ENCODE measurements at places on chromosomes 4 and X.

- DNase-seq = no peak
Measured at GRCh38 chrX:10401239-10401638, 219.1 kb downstream of the MID1 start.

DNA sequence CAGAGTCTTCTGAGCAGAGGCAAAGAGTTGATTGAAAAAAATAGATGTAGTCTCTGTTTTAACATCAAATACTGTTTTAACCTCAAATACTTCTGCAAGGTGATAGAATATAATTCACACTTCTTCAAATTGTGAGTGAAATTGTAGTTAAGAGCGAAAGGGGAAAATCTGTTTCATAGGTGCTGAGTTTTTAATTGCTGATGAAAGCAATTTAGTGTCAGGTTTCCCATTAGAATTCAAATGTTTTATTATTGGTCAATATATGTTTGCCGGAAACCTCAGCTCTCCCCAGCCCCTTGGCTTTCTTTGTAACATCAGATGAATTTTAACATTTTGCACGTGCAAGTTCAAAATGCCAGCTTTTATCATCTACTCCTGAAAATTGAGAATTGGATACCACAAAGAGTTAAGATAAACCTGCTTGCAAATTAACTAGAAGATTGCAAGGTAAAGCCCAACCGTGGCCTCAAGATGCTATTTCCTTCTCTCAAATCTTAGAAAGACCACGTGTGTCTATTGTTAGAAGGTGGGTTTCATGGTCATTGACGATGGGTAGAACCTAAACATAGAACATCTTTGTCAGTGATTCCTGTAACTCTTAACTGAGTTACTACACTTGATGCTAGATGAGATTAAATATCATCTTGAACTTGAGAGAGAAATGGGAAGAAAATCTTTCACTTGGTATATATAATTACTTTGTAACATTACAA, 1824.2 kb upstream of the TENM3 start:
- no peak for DNase-seq

DNA sequence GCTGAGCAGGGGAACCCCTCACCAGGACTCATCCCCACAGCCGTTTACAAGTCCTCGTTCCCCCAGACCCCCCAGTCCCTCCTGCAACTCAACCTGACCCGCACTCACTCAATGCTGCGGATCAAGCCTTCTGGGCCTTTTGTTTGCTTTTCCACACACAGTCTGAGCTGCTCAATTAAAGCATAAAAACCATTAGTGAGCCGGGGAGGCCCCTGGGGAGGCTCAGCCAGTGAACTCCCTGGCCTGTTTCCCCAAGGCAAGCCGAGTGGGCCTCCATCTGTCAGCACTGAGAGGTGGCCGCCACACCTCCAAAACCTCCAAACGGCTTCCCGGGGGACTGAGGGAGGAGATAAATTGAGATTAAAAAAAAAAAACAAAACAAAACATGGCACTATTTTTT, 158.5 kb downstream of the SHOX start:
- no peak for DNase-seq

GRCh38 chr4:9384126-9384525, 21.2 kb downstream of the USP17L30 start:
- no peak for DNase-seq

DNA sequence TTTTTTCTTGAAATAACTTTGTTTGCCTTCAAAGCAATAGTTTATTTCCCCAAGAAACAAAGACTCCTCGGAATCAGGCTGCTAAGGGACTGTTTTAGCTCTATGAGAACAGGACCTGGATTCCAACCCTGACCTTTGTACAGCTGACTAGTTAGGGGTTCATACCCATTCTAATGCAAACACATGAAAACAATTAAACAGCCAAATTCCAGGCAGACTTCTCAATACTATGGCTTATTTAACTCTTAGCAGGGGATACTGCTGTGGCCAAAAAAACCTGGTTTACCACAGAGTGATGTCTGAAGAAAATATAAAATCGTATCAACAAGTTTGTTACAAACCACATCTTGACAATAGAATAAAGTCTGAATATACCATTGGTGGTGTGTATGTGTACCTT, 129.6 kb upstream of the INTU start:
- no peak for DNase-seq

- no peak for DNase-seq
Measured at GRCh38 chrX:41457613-41458192, 10.6 kb downstream of the NYX start.

GRCh38 chr4:26731351-26732035, 129.1 kb upstream of the STIM2 start:
- no peak for DNase-seq

DNA sequence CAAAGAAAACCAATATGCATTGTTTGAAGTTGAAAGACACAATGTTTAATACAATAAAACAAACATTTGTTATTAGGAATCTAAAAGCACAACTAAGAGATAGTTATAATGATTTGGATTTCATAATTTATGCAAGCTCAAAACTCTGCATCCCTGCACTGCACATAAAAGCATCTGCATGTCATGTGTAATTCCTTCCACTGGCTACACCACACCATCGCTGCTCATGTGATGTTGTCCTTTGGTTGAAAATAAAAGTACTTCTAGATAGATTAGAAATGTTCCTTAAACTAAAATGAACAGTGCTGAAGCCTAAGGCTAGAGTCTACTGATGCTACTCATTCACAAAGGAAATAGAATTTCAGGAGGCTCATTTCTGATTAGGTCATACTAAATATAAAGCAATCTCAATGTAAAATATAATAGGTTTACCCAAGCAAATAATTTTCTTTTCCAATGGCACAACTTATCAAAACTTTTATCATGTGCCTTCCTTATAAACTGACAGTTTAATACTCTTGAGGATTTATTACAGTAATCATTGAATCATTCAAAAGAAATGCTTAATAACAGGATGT, 130.8 kb upstream of the DKK2 start:
- no peak for DNase-seq

- no peak for DNase-seq
Measured at GRCh38 chrX:6067600-6067999, 161.1 kb downstream of the NLGN4X start.

DNA sequence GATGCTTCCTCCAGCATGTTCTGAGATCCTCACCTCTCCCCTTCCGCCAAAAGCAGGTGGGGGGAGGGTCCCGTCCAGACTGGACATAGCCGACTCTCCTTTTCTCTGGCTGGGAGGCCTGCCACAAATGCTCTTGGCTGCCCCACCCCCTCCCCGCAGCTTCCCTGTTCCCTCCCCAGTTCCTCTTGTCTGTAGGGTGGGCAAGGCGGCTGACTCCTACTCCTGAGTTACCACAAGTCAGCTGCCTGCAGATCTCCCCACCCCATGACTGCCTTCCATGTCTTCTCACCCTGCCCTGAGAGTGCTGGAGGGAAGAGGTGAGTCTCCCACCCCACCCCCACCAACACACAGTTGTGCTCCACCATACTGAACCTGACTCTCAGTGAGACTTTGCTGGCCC, 2.9 kb downstream of the ATP6AP1 start:
- DNase-seq = no peak

- no peak for DNase-seq
Measured at GRCh38 chr4:26124753-26125321, 196.0 kb upstream of the RBPJ start.

- DNase-seq = no peak
Measured at GRCh38 chrX:47174376-47174775, 19.3 kb upstream of the UBA1 start.

DNA sequence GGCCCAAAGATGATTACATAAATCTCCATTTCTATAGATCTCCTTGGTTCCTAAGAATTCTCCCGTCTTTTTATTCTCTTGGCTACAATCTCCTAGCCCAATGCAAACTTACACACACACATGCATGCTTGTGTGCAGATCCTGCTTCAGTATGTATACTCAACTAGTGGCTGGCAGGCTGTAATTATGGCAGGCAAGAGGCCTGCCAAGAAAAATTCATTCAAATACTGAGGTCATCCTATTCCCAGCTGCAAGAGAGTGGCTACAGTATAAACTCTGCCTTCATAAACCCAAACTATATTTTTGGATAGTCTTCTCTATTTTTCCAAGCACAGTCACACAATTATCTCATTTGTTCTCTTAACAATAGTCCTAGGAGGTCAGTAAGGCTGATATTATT, 95.2 kb downstream of the SHROOM4 start:
- DNase-seq = no peak

DNA sequence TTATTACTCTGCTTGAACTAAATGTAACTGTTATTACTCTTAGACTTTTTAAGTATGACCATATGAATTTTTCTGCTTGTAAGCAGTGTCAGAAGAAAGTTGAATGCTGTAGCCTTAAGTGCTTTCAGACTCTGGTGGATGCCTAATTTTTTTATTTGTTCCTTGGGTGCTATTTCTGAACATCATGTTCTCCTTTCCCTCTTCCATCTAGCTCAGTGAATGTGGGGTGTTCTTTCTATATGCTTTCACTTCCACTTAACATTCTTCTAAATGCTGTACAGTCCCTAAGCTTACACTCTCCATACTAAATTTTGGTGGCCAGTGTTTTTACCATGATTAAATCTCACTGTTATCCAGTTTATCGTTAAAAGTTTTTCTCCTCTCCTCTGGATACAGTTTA, 3.6 kb downstream of the DCK start:
- DNase-seq = no peak

DNA sequence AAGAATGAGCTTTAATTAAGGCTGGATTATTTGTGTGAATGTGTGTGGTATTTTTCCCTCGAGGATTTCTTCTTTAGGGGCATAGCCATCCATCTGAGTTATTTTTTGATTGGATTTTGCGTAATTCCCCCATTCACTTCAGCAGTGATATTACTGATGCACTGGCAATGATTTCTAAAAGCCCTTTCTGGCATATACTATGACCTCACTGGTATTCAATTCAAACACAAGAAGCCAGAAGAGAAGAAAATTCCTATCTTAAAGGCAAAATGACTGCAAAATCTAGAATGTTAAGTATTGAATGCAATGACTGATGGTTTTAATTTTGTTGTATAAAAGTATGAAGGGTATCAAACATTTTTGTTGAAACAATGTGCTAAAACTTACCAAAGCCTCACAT, 71.1 kb upstream of the DDIT4L start:
- DNase-seq = no peak
